GOT3 (cell line): ENCODE measurements at places on chromosomes 5 and 9.

- no peak for DNase-seq
Measured at GRCh38 chr9:17571825-17572224, 7.0 kb upstream of the SH3GL2 start.

DNA sequence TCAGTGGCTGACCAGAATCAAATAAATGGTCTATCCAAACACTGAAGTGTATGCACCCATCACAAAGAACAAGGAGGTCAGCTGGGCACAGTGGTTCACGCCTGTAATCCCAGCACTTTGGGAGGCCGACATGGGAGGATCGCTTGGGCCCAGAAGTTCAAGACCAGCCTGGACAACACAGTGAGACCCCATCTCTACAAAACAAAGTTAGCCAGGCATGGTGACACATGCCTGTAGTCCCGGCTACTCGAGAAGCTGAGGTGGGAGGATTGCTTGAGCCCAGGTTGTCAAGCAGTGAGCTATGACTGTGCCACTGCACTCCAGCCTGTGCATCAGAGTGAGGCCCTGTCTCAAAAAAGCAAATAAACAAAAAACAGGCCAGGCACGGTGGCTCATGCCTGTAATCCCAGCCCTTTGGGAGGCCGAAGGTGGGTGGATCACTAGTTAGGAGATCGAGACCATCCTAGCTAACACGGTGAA, 40.5 kb downstream of the SEMA4D start:
- DNase-seq, result no peak

- DNase-seq, result peak; percentile 1
Measured at GRCh38 chr9:28365728-28366127, 792.4 kb upstream of the C9orf72 start.

DNA sequence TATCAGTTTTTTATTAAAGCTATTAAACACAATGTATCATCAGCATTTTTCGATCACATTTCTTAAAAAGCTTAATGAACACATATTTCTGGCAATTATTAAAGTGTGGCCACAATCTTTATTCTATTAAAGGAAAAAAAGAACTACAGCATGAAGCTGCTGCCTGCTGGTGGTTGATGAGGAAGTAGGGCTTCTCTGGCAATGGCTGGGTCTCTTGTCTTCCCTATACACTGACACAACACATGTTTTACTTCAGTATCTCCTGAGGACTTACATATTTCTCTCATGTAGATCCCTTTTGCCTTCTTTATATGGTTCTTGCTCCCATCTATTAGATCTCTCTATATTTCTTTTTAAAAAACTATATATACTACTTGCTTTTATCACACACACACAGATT, 590.7 kb downstream of the RAB3C start:
- no peak for DNase-seq

GRCh38 chr5:51159164-51159563, 224.1 kb upstream of the ISL1 start:
- DNase-seq, result no peak

DNA sequence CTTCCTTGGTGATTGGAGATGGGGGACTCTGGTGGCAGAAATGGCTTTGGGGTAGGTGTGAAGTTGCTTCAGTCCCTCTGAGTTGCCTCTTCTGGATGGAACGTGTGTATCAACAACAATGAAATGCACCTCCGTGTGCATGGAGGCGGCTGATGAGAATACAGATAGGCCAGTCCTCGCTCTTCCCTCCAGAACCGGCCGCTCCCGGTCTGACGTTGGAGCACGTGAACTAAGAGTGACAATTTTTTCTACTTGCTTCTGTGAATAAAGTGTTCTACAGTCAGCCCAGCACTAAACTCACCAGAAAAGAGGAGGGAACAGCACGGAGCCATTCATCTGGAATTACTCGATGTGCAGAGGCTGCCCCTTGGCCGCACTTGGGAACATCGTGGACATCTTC, 90.7 kb downstream of the ANKRD33B start:
- no peak for DNase-seq

DNA sequence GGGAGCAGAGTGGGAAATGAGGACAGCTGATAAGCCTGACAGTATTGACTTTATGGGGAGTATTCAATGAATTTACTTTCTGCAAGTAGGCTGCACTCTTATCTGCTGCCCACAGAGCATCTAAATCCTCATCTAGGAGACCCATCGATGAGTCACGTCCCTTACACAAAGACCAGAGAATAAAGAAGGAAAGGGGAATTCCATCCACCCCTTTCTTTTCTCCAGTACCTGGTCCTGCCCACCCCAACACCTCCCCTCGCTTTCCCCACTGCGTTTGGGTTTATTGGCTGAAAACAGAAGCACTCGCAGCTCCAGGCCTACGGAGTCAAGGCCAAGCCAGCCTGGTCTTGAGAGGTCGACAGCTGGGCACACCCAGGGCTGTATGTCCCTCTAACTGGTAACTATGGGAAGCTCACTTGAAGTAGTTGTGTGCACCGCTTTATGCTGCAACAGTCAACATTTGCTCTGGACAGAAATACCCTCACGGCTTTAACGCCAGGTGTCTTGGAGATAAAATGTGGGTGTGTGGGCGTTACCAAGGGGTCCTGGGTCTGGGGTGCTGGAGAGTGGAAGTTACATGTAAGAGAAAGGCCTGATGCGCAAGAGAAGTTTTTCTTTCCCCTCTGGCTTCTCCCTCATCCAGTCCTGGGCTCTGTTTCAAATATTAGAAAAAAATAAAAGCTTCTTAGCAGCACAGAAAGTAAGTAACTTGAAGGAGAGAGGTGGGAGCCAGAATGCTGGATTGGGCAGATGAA, 14.5 kb upstream of the TAL2 start:
- no peak for DNase-seq

GRCh38 chr9:126423142-126423915, 96.7 kb downstream of the MVB12B start:
- DNase-seq, result no peak

- DNase-seq, result no peak
Measured at GRCh38 chr9:130034570-130034969, 8.4 kb downstream of the FNBP1 start.
